ENCODE measurements at places on chromosomes 12 and 14.

DNA sequence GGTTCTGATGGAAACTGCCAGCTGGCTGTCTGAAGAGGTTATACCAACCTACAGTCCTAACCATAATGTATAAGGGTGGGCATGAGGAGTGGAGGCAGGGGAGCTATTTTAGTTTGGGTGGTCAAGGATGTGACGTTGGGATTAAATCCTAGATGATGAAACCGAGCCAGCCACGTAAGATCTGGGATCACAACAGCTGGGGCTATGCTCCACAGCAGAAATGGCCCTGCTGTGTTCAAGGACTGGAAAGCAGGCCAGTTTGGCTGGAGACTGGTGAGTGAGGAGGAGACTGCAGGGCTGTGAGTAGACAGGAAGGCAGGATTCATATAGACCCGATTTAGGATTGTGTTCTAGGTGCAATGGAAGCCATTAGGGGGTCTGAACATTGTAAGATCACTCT is 66.1 kb downstream of the SAMD4A start:
- DNase-seq = no peak

GRCh38 chr14:100914597-100915021 is 11.1 kb upstream of the RTL1 start:
- no peak for DNase-seq

- peak; percentile 89 for DNase-seq
Measured at GRCh38 chr14:73764406-73765280, 50.5 kb upstream of the PNMA1 start.

DNA sequence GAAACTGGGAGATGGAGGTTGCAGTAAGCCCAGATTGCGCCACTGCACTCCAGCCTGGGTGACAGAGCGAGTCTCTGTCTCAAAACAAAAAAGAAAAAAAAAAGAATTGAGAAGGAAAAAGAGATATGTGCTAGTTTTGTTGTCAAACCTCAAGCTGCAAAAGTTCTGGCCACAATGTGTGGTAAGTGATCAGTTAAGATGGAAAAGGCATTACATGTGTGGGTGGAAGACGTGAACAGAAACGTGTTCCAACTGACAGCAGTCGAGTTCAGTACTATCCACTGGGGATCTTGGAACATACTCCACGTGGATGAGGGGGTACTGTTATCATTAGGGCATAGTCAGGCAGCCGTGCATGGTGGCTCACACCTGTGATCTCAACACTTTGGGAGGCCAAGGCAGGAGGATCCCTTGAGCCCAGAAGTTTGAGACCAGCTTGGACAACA is 17.3 kb downstream of the GPR68 start:
- no peak for DNase-seq

- no peak for DNase-seq
Measured at GRCh38 chr12:10365696-10366405, 24.0 kb downstream of the KLRK1 start.

- no peak for DNase-seq
Measured at GRCh38 chr12:124217508-124218242, 77.2 kb upstream of the RFLNA start.

DNA sequence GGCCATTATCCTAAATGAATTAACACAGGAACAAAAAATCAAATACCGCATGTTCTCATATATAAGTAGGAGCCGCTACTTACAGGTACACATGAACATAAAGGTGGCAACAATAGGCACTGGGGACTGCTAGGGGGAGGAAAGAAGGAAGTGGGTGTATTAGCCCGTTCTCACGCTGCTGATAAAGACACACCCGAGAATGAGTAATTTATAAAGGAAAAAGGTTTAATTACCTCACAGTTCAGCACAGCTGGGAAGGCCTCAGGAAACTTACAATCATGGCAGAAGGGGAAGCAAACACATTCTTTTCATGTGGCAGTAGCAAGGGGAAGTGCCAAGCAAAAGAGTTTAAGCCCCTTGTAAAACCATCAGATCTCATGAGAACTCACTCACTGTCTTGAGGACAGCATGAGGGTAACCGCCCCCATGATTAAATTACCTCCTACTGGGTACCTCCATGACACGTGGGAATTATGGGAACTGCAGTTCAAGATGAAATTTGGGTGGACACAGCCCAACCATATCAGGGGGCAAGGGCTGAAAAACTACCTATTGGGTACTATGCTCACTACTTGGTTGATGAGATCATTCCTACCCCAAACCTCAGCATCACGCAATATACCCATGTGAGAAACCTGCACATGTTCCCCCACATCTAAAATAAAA is 16.4 kb upstream of the MIA2 start:
- no peak for DNase-seq

- DNase-seq = no peak
Measured at GRCh38 chr14:65792208-65792905, 379.8 kb downstream of the FUT8 start.

DNA sequence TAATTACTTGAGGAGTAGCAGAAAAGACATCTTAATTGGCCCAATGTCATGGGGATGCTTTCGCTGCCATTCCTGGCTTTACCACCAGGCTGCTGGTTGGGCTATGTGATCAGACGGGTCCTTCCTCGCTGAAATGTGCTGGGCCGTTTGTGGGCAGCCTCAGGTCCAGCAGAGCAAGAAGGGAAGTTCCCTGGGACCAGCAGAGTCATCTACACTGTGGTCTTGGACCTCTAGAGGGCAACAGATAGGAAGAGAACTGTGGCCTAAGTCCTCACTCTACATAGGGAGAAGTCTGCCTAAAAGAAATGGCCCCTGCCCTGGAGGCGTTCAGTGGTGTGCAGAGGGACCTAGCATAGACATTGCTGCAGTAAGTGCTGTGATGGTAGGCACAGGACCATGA is 10.9 kb downstream of the EVL start:
- DNase-seq = peak; percentile 63

- DNase-seq = no peak
Measured at GRCh38 chr12:3042394-3042793, 34.8 kb upstream of the TSPAN9 start.

DNA sequence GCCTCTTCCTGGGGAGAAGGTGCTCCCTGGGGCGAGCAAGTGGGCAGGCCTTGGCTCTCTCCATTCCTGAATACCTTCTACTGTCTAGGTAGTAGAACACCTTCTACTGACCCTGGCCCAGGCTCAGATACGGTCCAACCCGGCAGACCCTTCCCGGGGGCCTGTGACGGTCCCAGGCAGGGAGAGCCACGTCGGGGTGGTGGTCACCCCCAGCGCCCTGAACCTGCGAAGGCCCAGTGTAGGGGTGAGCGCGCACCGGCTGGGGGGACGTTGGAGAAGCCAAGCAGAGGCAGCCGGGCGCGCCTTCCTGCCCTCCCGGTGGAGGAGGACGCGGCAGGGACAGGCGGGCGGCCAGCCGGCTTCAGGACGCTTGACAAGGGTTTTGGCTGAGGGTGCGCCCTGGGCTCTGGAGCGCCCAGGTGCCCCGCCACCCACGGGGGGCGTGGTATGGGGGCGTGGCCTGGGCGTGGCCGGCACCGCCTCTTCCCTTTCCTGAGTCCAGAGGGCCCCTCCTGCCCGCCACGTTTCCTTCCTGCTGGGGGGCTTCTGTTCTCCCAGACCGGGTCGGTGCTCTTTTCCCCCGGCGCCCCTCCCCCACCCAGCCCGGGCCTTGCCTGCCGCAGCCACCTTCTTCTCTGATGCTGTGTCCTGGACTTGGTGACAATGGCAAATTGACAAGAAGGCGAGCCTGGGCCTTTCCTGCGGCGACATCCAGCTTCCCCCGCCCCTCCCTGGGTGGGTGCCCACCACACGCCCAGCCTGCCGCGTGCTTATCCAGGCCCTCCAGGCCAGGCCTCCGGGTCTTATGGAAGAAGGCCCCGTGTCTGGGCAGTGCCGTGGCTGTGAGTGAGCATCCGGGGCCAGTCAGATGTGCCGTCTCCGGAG is 24.5 kb upstream of the PPP1R13B start:
- no peak for DNase-seq

GRCh38 chr12:121964813-121965643 is 46.6 kb downstream of the CFAP251 start:
- no peak for DNase-seq

GRCh38 chr12:85519163-85519562 is 239.1 kb downstream of the ALX1 start:
- no peak for DNase-seq

DNA sequence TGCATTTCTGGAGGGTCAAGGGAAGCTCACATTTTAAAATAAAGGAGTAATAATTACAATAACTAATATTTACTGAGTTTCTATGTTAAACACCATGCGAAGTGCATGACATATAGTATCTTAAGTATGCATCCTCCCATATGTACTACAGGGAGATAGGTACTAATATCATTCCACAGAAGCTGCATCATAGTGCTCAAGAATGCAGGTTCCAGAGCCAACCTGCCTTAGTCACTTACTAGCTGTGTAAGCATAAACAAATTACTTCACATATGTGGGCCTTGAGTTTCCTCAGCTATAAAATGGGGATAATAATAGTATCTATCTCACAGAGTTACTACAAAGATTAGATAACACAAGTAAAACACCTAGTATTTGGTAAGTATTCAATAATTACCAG is 18.3 kb downstream of the ARMH4 start:
- no peak for DNase-seq

DNA sequence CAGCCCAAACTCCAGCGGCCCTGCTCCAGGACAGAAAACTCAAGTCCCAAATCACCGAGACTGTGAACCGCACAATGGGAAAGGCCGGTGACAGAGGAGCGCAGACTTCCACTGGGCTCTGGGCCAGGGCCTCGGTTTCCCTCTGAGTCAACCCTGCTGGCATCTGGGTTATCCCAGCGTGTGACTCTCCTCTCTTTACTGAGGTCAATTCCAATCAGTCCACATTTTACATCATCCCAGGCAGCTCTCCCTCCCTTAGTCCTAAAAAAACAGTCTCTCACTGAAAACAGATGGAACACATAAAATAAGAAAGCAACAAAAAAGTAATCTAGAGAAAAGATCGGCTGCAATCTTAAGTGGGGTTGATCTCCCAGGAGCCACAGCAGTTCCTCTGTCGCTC is 36.9 kb downstream of the ITPK1 start:
- no peak for DNase-seq

GRCh38 chr12:25942709-25943108 is 15.8 kb upstream of the RASSF8 start:
- no peak for DNase-seq

DNA sequence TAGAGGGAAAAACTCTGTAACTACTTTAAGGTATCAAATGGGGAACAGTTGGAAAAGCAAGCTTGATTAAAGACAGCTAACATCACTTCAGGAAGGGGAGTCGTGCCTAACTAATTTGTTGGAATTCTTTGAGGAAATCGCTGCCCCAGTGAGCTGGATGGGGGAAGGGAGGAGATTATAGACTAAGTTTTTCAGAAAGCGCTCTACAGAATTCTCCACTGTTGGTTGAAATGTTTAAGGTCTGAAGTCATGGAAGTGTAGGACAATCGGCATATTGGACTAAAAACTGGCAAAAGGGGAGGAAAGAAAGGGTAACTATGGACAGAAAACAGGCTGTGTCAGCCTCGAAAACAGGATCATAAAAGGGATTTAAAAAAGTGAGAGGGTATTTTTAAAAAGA is 229.9 kb upstream of the HMGA2 start:
- DNase-seq = no peak

DNA sequence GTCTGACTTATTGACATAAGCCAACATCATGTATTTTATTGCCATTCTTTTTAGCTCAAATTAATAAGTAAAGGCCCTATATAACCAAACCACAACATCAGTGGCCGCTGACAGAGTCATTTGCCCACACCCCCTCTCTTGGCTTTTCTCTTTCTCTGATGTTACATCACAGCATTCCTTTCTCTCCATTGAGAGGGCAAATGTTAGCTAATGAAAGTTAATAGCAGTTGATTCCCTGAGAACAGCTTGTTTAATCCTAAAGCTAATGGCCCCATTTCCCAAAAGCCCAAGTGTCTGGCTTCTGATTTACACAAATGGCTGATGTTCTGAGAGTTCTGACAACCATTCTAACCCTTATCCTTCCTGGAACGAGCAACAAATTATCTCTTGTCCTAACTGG is 308.8 kb downstream of the SNAPC1 start:
- no peak for DNase-seq

- DNase-seq = no peak
Measured at GRCh38 chr12:122420471-122421162, 1.9 kb downstream of the CLIP1 start.

DNA sequence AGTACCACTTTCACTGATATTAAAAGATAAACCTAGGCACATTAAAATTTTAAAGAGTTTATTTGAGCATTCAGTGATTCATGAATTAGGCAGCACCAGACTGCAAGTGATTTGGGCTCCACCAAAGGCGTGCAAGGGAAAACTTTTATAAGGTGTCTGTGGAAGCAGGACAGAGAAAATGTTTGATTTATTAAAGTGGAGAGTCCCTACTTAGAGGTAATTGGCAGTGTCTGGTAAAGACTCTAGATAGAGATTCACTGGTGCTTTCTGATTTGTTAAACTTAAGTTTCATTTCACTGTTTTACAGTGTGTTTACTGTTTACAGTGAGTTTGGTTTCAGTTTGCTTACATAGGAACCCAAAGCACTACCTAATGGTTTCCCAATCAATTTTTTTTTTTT is 72.8 kb downstream of the ANKS1B start:
- no peak for DNase-seq

- no peak for DNase-seq
Measured at GRCh38 chr12:112881602-112882001, 25.2 kb upstream of the OAS1 start.

GRCh38 chr12:60101715-60102114 is 505.9 kb downstream of the SLC16A7 start:
- no peak for DNase-seq

GRCh38 chr12:50763639-50764285 is at the start of gene ATF1:
Gene ATF1, plus strand, starts transcription at chr12:50764101. Its CDS starts 16,045 bp downstream, at chr12:50780146.
- peak; percentile 82 for DNase-seq

DNA sequence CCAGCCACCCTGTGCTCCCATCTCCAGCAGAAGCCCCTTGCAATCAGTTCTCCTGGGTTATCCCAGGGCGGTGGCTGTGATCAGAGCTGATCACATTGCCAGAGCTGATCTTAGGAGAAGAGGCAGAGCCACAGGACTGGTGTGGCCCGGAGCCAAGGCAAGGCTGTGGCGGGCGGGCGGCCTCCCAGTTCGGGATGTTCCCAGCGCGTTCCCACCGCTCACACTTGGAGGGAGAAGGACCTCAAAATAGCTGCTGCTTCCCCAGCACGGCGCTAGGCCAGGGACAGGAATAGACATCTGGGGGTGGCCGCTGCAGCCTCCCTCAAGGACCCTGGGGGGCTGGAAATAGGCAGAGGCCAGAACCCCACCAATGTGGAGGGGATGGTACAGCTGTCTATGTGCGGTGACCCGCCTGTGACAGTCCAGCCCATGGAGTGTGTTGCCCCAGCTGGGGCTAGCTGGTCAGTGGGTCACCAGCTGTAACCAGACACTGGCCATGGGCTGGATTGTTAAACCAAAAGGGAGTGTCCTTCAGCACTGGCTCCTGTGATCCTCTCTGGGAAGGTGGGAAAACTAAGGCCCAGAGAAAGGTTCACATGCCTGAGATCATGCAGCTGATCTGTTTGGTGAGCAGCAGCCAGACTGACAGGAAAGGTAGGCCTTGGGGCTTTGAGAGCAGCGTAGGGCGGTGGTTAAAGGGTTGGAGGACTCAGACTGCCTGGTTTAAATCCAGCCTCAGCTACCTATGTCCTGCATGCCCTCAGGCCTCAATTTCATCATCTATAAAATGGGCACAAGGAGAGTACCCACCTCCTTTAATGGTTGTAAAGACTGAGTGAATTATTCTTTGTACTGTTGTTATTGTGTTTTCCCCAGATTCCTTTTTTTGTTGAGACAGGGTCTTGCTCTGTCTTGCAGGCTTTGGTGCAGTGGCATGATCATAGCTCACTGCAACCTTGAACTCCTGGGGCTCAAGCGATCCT is 8.0 kb upstream of the POP5 start:
- DNase-seq = no peak

All from Kasumi-1 (cell line).